ENCODE measurements at places on chromosomes 6 and 20. TPM values are rescaled to one million over a fixed set of nuclear protein-coding genes. Genes with fewer than 3 reads are reported as not detected.

The AAR2 gene
- total RNA-seq, result 38.3 TPM

The OVOL2 gene
- not detected for total RNA-seq

The BANF2 gene
- not detected for total RNA-seq

The GCNT2 gene
- not detected for total RNA-seq

The MAP3K5 gene
- total RNA-seq, result 15.5 TPM

The GRIK2 gene
- total RNA-seq, result 8.9 TPM

The MOCS1 gene
- 8.4 TPM for total RNA-seq

The SFTA2 gene
- not detected for total RNA-seq

The IP6K3 gene
- not detected for total RNA-seq
